ENCODE measurements at places on chromosomes 13 and 19.
A peak's percentile ranks its signal among the peaks of the same experiment; 100 is the strongest.

DNA sequence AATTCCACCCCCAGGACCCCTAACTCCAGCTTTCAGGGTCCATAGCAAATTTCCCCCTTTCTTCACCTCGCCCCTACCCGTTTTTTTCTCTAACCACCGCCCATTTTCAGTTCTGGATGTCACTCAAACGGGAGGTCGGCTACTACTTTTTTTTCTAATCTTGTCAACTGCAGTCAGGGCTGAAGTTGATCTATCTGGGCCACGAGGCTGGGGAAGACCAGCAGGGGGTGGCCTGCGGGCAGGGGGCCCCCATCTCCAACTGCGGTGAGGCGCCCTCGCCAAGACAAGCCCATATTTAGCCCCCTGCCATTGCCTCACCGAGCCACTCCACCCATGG is 748 bp downstream of the LHFPL6 start:
- no peak for DNase-seq

DNA sequence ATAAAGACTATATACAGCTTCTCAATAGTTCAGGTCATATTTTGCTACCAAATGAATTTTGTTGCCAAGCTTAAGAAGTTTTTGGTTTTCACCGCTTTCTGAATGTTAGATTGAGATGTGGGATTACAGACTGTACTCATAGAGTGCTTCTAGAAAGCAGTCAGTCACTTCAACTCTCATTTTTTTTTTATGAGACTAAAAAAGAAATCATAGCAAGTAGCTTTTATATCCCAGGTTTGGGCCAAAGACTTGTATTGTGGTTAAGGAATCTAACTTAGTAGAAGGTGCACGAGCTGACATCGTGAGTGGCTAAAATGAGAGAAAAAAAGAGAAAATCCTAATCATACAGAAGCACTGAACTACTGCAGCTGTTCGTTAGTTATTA is 2.2 kb upstream of the USPL1 start:
- no peak for DNase-seq

DNA sequence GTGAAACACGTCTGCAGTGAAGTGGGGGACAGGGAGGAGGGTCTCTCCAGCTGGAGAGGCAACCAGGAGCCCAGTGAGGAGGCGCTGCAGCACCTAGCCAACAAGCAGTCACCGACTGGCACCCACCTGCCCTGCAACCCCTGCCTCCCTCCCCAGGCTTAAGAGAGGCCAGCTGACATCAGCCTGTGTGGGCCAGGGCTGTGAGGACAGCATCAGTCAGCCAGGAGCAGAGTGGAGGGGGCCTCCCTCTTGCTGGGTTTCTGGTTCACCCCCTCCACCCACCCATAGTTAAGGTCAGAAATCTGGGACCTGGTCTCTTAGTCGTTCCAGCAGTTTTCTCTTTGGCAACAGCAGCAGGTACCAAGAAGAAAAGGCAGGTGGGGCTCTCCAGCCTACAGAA is 25.5 kb upstream of the CCNP start:
- DNase-seq: no peak

GRCh38 chr13:44259045-44260027 is 114.3 kb upstream of the SERP2 start:
- DNase-seq: no peak

DNA sequence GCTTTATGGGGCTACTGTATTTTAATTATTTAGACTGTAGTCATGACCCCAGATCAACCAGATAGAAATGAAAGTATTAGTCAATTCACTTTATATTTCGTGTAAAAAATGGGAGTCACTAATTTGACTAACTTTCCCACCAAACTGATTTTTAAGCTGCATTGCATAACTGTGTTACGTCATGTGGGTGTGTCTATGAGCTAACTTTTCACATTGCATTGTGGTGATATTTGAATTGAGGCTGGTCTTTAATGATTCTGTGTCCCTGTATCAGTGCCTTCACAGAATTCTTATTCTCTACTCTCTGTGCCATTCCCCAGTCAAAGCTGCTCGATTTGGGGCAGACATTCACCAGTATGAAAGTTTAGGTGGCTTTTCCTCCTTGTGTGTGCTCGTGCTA is 172.7 kb upstream of the MAB21L1 start:
- no peak for DNase-seq

DNA sequence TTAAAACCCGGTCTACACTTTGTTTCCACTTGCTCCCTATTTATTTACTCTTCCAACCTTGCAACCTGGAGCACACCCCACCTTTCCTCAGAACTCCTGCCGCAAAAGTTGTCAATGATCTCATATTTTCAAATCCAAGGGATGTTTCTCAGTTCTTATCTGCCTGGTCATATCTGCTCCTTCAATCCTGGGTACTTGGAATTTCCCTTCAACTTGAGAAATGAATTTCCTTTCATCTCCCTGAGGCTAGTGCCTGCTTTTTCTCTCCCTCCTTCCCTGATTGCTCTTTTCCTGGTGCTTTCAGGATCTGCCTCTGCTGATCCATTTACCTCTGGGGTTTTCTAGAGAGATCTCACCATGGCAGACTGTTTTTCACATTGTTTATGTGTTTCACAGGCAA is 154.8 kb upstream of the IRS2 start:
- no peak for DNase-seq

DNA sequence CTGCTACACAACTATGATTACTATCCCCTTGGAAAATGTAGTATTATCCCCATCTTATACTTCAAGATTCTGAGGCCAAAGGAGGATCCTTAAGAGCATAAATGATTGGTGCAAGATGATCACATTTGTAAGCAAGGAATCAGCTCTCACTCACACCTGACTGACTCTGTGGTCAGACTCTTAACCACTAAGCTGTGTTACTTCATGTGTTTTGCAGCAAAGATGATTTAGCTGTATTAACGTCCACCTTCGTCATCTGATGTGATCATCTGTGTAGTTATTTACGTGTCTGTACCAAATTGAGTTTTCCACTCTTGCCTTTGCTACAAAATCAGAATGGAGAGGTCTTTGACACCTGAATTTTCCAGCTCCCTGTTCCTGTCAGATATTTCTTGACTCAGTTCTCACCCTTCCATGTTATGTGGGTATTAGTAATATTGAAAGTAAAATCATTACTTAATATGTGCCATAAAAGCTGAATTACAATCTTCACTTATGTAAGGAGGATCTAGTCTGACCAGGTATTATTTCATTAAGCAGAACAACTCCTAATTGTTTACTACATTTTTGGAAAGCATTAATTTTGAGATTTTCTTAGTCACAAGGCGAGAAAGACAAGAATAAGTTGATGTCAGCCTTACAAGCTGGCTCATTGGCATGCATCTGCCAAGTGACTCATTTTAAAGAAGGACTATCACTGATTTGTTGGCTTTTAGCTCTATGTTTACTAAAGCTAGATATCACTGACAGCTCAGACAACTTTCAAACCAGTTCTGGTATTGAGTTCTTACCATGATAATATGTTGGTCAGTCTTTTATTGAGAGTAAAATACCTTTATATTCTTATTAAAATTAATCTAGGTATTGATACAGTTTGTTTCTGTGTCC is 1279.8 kb upstream of the PCDH9 start:
- DNase-seq: peak; percentile 24

DNA sequence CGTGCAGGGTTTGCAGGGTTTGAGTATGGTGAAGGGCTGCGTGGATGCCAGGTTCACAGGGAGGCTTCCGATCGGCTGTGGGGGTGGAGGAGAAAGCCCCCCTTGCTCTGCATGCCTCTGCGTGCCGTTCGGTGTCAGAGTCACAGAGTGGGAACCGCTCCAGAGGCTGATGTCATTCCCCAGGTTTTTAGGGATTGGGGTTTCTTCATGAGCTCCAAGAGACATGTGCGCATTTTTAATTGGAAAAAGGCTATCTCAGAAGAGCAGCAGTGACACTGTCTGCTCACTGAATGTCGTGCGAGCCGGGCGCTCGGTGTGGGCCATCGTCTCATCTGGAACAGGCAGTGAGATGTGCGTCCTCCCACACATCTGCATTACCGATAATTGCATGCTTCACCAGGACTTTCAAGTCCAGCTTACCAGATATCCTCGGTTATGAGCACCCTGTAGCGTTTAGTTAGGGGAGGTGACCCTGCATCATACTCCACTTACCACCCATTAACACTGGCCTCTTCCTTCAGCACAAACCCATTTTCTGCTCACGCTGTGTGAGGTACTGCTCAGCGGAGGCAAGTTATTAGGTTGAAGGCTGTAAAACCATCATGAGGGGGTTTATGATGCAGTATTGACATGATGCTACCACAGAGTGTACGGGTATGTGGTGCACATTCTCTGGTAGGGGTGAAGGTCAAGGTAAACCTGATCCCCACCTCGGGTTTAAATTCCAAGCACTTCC is 1.7 kb downstream of the MCF2L start:
- no peak for DNase-seq

DNA sequence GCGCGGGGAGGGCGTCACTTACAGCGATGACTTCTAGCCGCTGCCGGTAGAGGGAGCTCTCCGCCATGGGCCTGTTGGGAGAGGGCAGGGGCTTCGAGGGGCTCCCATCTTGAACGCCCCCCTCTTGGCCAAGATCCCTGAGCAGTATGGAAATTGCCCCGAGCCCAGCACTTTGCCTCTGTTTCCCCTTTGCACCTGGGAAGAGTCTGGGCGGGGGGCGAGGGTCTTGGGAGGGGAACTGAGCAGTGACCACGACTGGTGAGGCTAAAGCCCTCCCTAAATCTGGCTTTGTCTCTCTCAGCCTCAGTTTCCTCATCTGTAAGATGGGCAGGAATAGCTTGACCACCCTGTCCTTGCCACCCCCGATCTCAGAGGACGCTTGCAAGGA is 2.8 kb downstream of the PALM3 start:
- no peak for DNase-seq

DNA sequence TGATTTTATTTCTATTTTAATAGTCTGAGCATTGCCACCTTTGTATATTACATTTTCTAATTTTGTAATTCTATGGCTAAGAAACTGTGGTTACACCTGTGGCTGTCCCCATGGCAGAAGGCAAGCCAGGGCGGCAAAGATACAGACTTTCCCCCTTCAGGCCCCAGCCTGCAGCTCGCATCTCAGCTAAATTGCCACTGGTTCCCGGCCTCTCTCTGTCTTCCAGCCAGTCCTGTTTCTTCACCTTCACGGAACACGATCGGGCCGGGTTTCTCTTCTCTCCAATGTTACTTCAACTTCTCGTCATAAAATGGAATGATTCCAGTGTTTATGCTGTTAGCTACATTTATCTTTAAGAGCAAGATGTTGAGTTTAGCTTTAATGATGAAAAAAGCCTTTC is 124.5 kb upstream of the ZNF507 start:
- DNase-seq: no peak

GRCh38 chr19:36081894-36082293 is 27.2 kb downstream of the WDR62 start:
- DNase-seq: no peak

GRCh38 chr13:110274687-110275086 is 32.3 kb downstream of the COL4A1 start:
- DNase-seq: no peak

GRCh38 chr13:110374431-110375370 is 67.6 kb downstream of the COL4A2 start:
- DNase-seq: no peak

DNA sequence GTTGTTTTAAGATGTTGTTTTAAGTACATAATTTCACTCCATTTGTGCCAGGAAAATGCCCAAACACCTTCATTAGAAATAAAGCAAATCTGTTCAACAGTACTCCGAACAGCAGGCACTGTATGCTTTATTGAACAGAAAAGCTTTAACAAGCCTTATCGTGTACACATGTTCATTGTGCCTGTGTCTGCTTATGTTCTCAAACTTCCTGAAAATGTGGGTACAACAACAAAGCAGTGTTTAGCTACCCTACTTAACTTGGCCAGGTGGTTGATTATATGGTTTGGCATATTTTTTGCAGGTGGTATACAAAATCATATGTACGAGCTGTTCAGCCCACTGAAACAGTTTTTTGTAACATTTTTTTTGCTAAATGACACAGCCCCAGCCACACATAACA is 718.0 kb downstream of the DACH1 start:
- no peak for DNase-seq

DNA sequence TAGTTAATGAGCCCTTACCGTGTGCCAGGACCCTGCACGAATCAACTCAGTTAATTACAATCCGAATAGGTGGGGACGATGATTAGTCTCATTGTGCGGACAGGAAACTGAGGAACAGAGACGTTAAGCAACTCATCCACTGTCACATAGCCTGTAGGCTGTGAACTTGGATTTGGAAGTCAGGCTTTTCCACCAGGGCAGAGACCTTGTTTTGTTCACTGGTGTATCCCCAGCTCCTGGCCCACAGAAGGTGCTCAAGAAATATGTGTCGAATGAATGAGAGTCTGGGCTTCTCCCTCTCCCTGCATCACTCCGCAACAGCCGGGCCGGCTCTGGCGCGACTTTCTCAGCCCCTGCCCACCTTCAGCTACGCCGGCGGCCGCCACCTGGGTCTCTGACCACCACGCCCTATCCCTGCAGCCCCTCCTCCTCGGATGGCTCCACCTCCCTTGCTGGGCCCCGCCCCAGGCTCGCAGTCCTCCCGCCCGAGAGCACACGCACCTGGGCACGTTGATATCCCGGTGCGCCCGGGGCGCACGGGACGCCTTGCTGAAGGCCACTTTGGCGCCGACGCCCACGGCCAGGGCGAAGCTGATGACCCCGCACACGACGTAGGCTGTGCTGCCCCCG is 1.3 kb downstream of the SHISA7 start:
- no peak for DNase-seq

GRCh38 chr19:42471554-42472249 is 29.0 kb upstream of the CXCL17 start:
- DNase-seq: no peak

GRCh38 chr13:48679941-48680680 is 26.4 kb downstream of the CYSLTR2 start:
- DNase-seq: no peak

- DNase-seq: no peak
Observed at GRCh38 chr13:46544208-46544607, 8.8 kb upstream of the LRCH1 start.

All from ACHN (cell line).